ENCODE measurements at places on chromosomes 13 and 19.

DNA sequence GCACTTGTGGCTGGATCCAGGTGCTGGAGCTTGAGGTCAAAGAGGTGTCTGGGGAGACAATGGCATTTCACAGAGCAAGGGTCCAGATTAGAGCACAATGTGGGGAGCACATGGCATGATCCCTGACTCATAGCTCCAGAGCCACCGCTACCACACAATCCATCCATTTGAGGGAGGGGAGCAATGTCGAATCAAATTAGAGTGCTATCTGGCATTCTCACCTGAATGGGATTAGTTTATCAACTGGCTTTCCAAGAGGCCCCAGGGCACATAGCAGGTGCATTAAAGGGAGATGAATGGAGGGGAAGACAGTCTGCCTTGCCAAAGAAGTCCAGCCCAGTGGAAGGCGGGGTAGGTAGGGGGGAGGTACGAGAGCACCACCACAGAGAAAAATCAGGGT, 194.4 kb upstream of the GPR12 start:
- DNase-seq = no peak

GRCh38 chr19:50331221-50331993, 2.2 kb upstream of the KCNC3 start:
- DNase-seq = no peak

GRCh38 chr19:43754253-43754502, 584 bp downstream of the SMG9 start:
- DNase-seq = no peak

DNA sequence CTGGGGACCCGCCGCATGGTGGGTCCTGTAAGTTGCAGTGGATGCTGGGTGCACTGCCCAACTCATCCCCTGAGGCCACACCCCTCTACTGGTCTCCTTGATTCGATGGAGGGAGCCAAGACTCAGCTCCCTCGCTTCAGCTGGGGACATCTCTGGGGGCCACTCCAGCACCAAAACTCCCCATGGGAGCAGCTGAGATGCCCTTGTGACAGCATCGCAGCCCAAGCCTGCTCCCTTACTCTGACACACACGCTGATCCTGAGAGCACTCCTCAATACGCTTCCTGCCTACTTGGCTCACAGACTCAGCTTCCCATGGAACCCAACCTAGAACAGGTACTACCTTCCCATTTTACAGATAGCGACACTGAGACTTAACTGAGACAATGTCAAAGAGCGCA, 56.2 kb downstream of the PEPD start:
- no peak for DNase-seq

DNA sequence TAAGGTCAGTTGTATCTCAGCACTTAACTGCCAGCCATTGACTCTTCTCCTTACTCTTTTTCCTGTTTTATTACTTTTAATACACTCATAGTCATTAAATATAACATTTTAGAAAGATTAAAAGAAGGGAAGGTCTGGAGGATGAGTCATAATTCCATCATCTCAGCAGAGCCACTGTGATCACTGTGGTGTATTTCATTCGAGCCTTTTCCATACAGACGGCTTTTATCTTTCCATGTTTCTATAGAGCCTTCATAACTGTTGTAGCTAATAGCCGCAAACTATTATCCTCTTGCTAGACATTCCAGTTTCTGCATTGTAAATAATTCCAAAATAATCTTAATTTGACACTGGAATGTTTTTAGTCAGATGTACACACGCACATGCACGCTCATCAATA, 4.7 kb upstream of the FLT1 start:
- DNase-seq = no peak

- DNase-seq = no peak
These were observed 50.7 kb downstream of the CDADC1 start for GRCh38 chr13:49298416-49298815.

GRCh38 chr13:32334671-32335070, 19.4 kb downstream of the BRCA2 start:
- DNase-seq = no peak

DNA sequence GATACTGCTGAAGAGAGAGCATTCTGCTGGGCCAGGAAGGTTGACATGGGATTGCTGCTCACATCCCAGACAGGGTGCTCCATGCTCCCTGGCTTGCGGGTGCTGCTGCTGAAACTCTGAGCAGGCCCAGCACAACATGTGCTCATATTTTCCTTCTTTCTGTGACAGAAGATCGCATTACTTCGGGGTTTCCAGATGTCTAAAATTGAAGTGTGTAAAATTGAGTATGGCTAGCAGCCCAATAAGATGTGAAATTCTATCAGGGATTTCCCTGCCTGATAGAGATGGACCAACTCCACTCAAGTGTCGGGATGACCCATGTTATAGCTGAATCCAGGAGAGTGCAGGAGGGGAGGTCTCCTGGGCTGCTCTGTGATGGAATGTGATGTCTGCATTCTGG, 55.6 kb upstream of the KL start:
- DNase-seq = no peak

DNA sequence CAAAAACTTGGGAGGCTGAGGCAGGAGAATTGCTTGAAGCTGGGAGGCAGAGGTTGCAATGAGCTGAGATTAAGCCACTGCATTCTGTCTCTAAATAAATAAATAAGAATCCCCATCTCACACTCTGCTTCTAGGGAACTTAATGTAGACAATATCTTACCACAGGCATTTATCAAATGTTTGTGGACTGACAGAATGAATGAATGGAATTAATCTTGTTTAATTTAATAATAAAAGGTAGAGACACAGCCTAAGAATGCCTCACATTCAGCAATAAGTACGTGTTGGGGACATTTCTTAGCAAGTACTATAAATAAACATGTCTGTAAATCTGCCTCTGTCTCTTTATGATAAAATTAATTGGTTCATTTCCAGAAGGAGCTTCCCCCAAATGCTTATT, 36.2 kb upstream of the RBM26 start:
- no peak for DNase-seq

DNA sequence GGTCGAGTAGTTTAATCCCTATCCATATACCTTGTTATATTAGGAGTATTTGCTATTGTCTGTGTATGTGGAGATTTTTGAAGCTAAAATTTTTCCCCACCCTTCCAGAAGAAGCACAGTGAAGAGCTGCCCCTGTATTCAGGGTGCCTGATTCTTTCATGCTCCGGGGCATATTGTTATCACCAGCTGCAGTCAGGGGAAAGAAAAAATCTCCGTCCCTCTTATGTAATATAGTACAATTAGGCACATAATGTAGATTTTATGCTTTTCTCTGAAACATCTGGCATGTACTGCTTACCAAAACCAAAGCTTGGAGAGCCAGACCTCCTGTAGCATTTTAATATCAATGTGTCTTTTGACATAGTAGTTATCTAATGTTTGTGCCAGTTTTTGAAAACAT, 214.9 kb upstream of the EDNRB start:
- no peak for DNase-seq

- DNase-seq = no peak
These were observed 527.6 kb upstream of the KLF12 start for GRCh38 chr13:74661851-74662250.

GRCh38 chr13:73450583-73450982, 391.8 kb downstream of the KLF5 start:
- no peak for DNase-seq

GRCh38 chr13:60838581-60838980, 441.6 kb downstream of the TDRD3 start:
- DNase-seq = no peak

DNA sequence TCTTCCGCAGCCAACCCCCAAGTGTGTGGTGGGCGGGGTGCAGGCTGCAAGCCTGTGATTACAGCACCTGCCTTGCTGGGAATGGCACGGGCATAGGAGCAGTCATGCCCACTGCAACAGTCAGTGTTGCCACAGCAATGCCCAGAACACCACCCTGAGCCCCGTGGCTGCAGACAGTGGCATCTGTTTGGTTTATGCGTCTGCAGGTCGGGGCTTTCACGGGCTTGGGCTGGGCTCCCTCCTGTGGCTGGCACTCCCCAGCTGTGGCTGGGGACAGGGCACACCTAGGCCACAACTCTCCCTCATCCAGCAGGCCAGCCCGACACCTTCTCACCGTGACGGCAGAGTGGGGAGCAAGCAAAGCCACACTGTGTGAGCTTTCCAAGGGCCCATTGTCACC, 115.3 kb upstream of the C1QTNF9B start:
- DNase-seq = no peak

- DNase-seq = no peak
These were observed 22.1 kb upstream of the WDR18 start for GRCh38 chr19:961866-962620.

DNA sequence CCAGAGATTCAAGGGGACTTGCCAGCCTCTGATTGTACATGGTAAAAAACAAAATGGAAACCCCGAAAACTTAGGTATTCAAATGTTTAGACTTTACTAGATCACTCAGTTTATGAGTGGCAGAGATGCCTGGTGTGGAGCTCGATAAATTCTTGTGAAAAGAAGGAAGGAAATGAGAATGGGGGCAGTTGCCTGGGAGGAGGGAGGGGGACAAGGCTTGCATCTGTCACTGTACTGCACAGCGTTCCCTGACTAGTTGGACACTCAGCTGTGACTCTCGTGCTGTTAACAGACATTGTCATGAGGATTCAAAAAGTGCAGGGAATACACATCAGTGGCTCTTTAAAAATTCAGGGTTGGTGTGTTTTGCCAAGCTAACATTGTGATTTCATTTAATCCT, 232.9 kb downstream of the ZIC5 start:
- no peak for DNase-seq

DNA sequence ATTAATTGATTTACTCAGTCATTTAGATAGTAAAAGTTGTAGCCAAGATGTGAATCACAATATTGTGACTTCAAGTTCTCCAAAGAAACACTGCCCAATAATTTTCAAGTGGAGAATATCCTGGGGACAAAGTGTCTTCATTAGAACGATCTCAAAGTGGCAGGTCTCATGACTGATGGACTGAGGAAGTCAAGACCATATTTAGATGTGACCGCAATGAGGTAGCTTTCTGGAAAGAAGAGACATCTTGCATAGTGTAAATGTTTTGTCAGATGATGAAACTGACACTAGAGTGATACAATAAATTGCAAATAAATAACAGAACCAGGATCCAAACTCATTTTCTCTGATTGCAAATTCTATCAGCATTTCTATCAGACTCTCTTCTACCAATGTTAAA, 1476.9 kb downstream of the EFNB2 start:
- DNase-seq = no peak

Measured in stimulated activated CD4-positive, alpha-beta T cell treated with anti-CD3 and anti-CD28 coated beads, Interleukin-2, amount 100 ng/mL, for 24 hours (primary cell).